Left colon (tissue), 2 donors: ENCODE measurements at places on chromosomes 5 and 9. TPM values are rescaled to one million over a fixed set of nuclear protein-coding genes. Genes with fewer than 3 reads are reported as not detected.

The C9orf50 gene
- total RNA-seq: not detected

The GRXCR2 gene
- not detected for total RNA-seq

GRCh38 chr9:129582855-129583254 is 38.0 kb downstream of the C9orf50 start:
- no peak for DNase-seq

- no peak for DNase-seq
These were observed 6.4 kb downstream of the TSPAN17 start for GRCh38 chr5:176653401-176654385.

DNA sequence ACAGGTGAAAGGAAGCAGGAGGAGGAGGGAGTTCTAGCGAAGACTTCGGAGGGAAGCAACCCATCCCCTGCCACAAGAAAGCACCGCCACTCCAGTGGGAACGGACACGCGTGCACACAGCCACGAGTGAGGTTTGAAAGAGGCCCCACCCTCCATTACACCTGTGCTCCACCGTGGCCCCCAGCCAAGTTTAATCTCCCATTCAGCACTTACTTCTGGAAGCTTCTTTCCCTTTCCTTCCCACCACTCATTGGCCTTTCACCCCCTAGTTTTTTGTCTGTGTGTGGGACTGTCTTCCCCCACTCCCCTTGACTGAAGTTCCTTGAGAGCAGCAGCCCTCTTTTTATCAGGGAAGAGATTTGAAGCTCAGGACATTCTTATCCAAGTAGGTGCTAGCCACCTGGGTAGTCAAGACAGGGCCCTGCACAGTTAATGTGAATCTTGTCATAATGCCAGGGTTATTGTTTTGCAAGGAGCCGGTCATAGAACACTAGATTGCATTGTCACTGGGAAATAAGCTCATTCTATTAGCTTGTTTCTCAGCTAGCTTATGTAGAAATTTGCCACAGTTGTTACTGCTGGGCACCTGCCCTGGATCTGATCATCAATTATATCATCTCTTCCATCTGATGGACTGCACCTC is 256.0 kb downstream of the DOCK8 start:
- DNase-seq: peak; percentile 67

DNA sequence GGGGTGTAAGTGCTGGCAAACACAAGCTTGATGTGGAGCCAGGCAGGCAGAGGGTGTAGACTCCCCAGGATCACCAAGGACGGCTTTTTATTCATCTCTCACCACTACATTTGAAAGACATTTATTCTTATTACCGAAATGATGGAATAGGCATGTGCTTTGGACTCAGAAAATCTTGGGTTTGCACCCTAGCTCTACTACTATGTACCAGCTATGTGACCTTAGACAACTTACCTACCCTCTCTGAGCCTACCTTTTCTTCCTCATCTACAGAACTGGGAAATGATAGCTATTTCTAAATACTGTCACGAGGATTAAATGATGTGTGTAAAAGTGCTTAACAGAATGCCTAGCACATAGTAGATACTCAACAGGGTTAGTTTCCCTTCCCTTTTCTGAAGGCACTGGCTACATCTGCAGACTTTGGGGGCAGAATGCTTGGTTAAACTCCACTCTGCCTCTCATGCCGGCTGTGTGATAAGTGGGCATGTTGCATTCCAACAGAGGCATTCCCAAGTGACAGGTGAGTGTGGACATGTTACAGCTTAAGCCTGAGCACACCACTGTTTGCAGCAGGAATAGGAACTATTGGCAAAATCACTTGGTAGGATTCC is 94.8 kb downstream of the SLC1A3 start:
- DNase-seq: no peak

DNA sequence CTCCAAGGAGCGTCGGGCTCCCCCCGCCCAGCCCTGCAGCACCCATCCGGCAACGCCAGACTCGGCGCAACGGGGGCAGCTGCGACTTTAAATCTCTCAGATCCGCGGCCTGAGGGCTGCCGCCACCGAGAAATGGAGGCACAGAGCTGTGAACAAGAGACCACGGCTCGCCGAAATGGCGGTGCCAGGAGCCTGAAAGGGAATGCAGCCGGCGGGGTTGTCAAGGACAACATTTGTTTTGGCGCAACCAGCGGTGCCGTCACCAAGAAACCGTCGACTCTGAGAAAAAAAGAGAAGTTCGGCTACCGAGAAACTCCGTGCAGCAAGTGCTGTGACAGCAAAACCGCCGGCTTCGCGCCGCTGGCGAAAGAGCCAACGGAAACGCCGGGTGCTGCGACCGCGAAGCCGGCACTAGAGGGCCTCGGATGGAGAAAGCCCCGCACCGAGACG is 2.1 kb upstream of the ANXA2R start:
- DNase-seq: peak; percentile 65

- DNase-seq: no peak
These were observed 144.6 kb upstream of the RPS23 start for GRCh38 chr5:82422751-82423181.

GRCh38 chr5:96851312-96852062 is 24.8 kb upstream of the ERAP2 start:
- DNase-seq: no peak

DNA sequence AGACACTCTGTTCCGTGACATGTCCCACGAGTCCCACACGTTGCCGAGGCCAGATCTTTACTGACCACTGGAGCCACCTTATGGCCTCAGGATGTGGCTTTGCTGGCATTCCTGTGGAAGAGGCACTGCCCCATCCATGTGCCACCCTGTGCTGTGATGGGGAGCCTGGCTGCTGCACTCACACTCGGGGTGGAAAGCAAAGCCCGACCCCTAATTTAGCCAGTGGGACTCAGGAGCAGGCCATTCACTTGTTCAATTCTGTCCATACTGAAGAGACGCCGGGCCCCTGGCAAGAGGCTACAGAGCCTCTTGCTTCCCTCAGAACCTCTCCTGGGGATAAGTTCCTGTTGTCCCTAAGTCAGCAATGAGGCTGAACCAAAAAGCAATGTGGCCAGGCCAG is 18.6 kb upstream of the CEP72 start:
- no peak for DNase-seq
